ENCODE measurements at places on chromosomes 4 and X.

DNA sequence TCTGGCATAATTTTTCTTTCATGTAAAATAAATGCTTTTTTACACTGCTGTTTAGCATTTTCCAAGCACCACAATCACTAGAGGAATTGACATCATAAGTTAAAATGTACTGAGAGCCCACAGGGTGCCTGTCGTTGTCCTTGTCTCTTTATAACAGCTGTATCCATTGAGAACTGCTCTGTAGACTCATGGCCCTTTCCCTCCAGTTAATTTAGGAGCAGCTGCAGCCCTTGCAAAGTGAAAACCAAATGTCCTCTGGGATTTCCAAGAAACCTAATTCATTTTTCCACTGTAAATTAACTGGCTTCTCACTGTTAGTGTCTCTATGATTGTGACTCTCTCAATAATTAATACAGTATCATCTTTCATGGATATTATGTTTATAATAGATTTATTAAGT, 185.9 kb downstream of the SLC4A4 start:
- no peak for DNase-seq

DNA sequence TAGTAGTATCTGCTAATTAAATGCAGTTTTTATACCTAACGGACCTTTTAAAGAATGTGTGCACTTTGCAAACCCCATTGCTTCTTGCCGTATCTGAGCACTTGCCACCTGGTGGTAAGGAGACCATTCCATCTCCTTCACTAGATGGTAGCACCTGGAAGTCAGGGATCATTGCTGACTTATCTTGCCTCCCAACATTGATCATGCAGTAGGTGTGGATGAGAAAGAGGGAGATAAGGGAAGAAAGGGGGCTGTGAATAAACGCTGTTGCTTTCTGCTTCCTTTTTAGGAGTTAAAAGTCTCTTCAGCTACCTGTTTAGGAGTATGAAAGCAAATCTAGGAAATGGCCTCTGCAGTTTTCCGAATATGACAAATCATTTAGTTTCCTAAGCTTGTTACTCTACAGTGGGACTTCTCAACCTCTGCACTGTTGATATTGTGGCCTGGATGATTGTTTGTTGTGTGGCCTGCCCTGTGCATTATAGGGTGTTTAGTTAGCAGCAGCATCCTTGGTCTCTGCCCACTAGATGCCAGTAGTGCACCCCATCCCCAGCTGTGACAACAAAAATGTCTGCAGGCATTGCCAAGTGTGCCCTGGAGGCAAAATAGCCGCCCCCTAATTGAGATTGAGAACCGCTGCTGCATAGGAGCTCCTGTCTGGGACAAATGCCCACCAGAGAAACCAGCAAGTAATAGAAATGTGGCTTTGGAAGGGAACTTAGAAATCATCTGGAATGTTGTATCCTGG, 38.8 kb downstream of the GAB1 start:
- DNase-seq, result no peak

GRCh38 chr4:8655411-8656184, 63.0 kb downstream of the CPZ start:
- no peak for DNase-seq

DNA sequence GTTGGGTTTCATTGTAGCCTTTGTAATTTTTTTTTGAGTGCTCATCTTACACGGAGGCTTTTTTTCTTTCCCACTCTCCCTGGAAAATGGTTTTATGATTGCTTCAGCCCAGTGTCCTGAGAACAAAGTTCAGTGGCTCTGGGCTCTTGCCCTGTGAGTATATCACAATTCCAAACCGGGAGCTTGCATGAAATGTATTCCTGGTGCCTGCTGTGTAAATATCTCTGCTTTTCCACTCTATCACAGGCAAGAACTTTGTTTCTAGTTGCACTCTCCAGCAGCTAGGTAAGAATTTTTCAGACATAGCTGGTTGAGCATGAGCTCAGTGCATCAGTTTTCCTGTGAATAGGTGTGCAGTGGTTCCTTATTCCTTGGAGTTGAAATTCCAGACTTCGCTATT, 60.8 kb downstream of the SUPT20HL2 start:
- DNase-seq, result no peak

DNA sequence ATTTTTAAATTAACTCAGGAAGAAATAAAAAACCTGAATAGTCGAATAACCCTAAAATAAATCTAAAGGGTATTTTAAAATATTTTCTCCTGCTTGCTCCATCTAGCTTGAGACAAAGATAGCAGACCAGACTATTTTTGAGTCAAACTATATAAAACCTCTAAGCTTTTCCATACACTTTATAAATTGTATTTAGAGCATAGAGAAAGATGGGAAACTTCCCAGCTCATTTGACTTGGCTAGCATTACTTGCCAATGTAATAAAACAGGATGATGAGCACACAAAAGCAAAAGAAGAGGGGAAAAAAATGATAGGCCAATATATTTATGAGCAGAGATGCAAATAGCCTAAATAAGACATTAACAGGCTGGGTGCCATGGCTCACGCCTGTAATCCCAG, 117.1 kb downstream of the ANAPC4 start:
- DNase-seq, result no peak

DNA sequence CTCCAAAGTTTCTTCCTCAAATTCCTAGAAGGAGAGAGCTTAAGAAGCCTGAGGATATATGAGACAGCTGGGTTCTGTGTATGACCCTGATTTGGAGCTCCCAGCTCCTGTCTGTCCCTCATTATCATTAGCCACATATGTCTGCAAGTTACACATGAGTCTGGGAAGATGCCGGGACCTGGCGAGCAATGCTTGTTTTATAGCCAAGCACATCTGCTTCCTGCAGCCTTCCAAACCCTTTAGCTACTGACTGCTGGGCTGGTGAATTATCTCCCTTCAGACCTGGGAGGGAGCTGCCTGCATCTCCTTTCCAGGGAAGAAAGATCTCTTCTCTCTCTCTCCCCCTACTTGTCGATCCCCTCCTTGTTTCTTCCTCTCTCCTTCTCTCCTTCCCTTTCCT, 556.7 kb upstream of the BOD1L1 start:
- no peak for DNase-seq

GRCh38 chr4:1509366-1509765, 103.1 kb upstream of the NKX1-1 start:
- no peak for DNase-seq

- peak; percentile 28 for DNase-seq
Observed at GRCh38 chrX:46912098-46912602, at the start of gene JADE3. Gene JADE3 (plus strand): TSS chrX:46912421. CDS start chrX:46984895, 72,474 bp downstream.
